ENCODE measurements at places on chromosomes 11 and 22.
A peak's percentile ranks its signal among the peaks of the same experiment; 100 is the strongest.

DNA sequence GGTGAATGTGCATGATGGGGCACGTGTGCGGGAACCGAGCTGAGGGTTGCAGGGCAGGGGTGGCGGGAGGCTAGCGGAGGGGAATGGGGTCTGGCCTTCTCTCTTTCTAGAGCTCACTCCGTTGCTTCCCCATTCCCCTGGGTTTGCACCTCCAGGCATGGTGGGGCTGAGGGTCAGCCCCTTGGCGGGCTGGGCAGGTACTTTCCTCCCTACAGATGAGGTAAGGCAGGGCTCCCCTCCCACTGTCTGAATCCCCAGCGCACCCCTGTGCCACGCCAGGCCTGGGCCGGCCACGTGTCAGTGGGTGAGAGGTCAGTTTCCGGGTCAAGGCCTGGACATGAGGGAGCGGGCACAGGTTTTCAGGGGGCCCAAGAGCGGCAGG is 8.9 kb downstream of the SUSD2 start:
- no peak for DNase-seq

GRCh38 chr11:124586238-124586860 is 16.6 kb downstream of the OR8A1 start:
- DNase-seq: peak; percentile 9

DNA sequence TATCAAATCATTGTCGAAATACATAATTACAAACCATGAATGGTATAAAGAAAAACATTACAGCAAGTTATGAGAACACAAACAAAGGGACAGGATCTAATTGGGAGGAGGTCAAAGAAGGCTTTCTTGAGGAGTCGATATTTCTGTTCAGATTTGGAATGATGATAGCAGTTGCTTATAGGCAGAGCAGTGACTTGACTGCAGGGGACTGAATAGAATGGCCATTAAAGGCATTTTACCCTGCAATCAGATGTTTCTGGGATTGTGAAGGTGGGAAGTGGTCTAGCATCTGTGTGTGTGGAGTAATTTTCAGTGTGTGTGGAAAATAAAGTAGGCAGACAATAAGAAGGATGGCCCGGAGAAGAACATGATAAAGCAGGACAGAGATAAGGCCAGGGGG is 41.0 kb downstream of the BLID start:
- no peak for DNase-seq

GRCh38 chr11:10257478-10257877 is 36.5 kb downstream of the SBF2 start:
- no peak for DNase-seq

GRCh38 chr11:9982127-9982795 is 311.8 kb downstream of the SBF2 start:
- DNase-seq: no peak

DNA sequence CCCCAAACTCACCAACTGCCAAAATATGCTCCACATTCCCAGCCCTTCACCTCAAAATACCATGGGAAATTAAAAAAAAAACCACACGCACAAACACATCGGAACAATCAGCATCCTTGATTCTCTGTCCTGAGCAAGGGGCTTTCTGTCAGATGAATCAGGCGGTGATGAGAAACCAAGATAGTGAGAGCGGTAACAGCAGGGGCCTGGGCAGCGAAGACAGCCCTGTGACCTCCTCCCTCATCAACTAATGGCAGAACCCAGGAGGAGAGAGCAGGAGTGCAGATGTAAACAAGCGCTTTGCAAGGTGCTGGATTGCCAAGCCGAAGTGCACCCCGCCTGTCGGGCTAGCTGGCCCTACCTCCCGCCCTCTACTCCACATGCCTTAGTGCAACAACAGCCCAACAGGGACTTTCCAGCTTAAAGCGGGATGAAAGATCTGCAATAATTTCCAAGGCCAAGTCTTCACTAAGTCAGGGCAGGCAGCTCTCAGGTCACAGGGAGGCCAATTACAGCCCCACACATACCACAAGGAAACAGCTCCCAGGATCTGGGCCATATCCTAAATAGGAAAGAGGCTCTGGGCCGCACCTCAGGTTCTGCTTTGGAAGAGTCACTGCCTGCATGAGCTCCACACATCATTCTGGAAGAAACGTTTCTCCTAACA is 72.2 kb upstream of the BID start:
- no peak for DNase-seq

- no peak for DNase-seq
Observed at GRCh38 chr11:47348131-47348802, 4.2 kb downstream of the MYBPC3 start.

Data from GM19239 (cell line).